Hematopoietic multipotent progenitor cell treated with erythropoietin and hydrocortisone succinate and interleukin-3 and kit ligand, for 17 days (in vitro differentiated cells): ENCODE measurements at places on chromosomes 2 and 18.

- DNase-seq, result no peak
Measured at GRCh38 chr2:39991298-39991697, 212.2 kb upstream of the THUMPD2 start.

DNA sequence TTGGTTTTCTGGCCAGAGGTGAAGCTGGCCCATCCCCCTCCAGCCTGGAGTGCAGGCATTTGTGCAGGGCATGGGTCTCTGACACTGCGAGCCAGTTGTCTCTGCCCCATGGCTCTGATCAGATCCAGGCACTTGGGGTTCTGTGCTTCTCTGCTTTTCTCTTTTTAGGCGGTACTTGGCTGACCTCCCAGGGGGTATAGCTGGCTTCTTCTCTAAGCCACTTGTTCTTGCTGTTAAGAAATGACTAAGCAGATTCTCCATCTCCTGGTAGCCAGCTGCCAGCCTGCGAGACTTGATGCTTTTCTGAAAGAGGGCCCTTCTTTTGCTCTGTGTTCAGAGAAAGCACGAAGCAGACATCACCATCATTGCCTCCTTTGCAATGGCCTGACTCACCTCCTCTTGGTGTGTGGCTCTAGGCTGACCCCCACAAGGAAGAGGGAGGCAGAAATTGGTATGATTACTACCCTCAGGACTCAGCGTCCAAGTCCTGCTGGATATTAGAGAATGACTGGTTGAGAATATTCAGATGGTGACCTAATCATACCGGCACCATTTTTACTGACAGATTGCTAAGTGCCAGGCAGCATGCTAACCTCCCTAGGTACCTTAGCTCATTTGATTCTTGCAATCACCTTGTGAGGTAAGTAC is 32.7 kb downstream of the TNP1 start:
- DNase-seq, result no peak

- DNase-seq, result no peak
Measured at GRCh38 chr2:17470855-17471641, 47.2 kb downstream of the RAD51AP2 start.

GRCh38 chr18:69123421-69123820 is 277.3 kb upstream of the DOK6 start:
- DNase-seq, result no peak

GRCh38 chr2:167140767-167141166 is 252.5 kb downstream of the XIRP2 start:
- DNase-seq, result no peak

GRCh38 chr2:233250985-233251305 is 528 bp upstream of the ATG16L1 start:
- no peak for DNase-seq

DNA sequence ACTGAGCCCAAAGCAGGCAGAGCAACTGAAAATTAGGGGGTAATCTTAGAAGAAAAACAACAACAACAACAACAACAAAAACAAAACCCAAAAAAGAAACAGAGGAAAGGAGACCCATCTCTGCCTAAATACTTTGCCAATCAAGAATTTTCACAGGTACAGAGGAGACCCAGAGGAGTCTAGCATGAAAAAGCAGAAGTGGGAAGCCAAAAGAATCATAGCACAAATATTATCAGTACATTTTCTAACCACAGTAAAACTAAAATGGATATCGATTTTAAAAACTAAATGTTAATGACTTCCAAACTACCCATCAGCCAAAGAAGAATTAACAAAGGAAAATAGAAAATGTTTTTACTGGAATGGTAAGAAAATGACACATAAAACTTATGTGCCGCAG is 148.1 kb downstream of the BAZ2B start:
- no peak for DNase-seq

DNA sequence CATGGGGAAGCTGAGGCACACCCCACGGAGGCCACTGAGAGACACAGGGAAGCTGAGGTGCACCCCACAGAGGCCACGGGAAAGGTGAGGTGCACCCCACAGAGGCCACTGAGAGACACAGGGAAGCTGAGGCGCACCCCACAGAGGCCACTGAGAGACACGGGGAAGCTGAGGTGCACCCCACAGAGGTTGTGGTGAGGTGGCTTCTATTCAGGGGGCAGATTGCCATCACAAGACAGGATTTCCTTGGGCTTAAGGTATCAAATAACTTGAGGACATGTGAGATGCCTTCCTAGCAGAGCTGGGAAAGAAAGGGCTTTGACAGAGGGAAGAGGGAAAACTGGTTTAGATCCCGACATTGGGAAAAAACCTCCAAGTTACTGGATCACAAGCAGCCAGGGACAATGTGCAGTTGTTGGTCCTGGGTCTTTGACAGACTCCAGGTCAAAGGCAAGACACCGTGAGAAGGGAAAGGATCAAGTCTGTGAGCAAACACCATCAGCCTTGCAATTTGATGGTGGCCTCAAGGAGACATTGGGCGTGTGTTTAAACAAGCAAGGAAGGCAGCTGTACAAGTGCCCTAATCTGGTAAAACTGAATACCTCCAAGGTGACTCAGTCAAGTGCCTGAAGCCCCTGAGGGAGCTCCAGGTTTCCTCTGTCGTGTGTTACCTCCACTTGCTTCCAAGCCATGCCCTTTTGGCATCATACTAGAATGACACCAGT is 133.2 kb upstream of the EPAS1 start:
- no peak for DNase-seq

- no peak for DNase-seq
Measured at GRCh38 chr2:168568476-168569267, 112.6 kb downstream of the CERS6 start.

DNA sequence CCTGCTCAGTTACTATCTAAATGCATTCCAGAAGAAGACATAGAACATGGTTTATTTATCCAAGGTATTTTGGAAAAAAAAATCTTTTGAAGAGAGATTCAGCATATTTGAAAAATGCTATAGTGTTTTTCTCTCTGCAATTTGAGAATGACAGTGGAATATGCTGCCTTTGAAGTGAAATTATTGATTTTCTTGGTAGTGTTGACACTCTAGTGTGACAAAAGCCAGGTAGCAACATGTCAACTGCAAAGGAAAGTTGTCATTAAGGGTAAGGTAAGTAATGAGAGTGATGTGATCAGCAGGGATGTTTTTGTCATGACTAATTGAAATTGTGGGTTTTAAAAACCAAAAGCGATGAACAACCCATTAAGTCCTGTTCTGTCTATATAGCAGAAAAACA is 1387.1 kb upstream of the TMEFF2 start:
- DNase-seq, result no peak

DNA sequence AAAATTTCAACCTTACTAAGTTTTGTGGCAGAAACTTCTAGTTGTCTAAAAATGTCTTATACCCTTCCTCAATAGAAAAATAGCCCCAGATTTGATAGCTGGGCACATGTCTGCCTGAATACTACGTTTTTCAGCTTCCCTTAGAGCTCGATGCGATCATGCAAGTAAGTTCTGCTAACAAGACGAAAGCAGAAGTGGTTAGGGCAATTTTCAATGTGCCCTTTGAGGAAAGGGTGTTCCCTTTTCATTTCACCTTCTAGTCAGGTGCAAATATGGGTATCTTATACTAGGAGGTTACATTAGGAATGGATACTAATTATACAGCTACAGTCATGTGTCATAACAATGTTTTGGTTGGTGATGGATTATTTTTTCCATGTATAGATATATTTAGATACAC is 1572.1 kb upstream of the LRRTM1 start:
- no peak for DNase-seq

- DNase-seq, result no peak
Measured at GRCh38 chr2:224850081-224850480, 133.9 kb upstream of the CCDC195 start.

DNA sequence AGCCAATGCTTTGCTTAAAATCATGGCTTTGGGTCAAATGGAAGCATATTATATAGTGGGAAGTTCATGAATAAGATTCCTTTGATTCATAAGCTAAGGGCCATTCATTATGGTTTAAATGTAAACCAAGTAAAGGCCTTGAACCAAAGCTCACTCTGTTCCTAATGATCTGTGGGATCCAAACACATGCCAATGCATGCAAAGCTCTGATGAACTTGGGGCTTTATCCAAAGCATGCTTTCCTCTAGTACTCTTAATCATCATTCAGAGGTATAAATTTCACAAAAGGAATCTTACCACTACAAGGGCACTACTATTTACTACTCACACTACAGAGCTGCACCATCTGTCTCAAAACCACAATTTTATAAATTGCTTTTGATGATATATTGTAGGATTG is 102.8 kb upstream of the RBMS1 start:
- DNase-seq, result no peak

DNA sequence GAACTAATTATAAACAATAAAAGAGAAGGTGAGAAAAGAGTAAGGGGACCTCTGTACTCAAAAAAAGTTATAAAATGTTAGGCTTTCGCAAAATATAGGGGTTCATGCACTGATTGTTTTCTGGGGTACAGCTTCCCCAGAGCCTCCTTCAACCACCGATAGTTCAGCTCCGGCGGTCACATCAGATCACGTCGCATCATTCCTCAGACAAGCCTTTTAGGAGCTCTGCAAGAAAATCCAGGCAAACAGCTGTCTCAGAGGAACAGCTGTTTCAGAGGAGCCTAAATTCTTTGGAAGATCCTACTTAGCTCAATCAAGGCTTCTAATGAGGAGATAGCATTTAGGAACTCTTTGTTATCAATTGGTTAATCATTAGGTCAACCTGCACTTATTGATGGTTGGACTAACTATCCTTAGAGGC is 78.7 kb downstream of the MYCN start:
- DNase-seq, result no peak

GRCh38 chr2:200509612-200510433 is at the start of gene KCTD18:
Gene KCTD18, minus strand, starts transcription at chr2:200510068. Its CDS starts 3,052 bp downstream, at chr2:200507016.
- peak; percentile 80 for DNase-seq

GRCh38 chr2:136718273-136718672 is 47.1 kb upstream of the THSD7B start:
- DNase-seq, result no peak

DNA sequence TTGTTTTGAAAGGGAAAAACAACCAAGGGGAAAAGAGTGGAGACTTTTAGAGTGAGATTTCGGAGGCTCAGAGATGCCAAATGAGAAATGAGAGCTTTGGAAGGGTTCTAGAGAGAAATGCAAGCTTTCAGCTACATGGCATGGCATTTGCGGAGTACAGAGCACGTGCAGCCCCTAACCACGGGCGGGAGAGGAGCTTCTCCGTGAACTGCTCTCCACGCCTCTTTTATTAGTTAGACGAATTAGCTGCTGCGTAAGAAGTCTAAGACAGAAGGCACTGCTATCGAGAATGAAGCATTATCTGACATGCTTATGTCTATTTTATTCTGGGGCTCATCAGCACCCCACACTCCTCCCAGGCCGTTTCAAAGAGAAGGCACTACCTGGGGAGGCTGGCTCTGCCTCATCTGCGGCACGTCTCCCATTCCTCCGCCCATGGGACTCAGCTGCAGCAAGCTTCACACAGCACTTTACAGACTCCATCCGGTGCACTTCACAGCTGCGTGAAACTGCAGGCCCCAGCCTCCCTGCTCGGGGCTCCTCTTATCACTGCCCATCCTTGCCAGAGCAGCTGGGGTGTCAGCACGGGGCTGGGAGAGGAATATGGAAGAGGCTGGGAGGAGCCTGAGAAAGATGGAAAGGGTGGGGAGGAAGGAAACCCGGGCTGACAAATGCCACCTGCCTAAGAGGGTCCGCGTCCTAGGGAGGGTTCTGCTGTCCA is 207.3 kb upstream of the APCDD1 start:
- peak; percentile 22 for DNase-seq

DNA sequence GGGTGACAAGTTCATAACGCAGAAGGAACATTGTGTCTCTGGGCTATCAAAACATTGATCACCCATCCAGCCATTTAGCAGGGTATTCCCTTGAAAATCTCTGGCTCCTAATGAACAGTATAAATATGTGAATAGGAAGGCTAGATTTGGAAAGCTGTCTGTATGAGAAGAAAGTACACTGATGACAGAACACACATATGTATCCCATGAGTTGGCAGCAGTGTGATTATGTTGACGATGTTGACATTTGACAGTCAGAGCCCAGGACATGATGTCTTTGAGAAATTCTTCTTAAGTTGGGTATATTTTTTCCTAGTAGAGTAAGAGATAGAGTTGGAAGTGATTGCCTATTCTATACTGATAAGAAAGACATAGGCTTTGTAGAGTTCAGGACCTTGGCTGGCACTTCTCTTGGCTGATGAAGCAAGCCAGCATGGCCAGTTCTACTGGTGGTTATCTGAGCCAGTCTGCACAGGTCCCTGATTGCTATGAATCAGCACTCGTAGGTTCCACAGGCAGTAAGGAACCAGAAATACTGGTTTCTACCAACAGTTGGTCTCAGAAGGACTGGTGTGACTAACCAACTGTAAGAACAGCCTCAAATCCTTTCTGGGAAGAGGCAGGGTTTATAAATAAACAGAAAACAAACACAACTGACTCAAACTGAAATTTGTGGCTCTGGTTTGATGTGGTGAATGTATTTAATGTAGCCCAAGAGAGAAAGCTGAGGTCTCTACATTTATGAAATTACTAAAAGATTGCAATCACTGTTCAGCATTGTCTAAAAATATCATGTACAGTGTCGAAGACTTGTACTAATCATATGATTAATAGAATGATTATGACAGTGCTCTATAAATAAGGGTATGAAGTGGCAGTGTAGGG is 43.9 kb upstream of the RAPH1 start:
- no peak for DNase-seq

DNA sequence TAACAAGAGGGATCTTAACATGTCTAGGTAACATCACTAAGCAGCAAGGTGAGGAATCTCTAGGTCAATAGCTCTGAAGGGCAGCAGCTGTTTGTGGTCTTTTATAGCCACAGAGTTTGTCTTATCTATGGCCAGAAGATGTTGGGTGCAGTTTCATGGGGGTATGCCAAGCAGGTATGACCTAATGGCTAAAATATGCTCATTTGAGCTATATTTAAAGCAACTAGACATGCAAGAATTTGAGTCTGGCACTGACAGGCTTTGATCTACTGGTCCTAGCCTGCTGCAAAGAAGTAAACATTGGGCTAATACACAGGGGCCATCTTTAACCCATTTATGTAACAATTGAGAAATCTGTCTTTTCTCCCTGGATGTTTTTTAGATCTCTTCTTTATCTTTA is 13.9 kb upstream of the UGP2 start:
- no peak for DNase-seq

GRCh38 chr2:86525421-86526340 is 37.6 kb downstream of the CHMP3 start:
- DNase-seq, result no peak

GRCh38 chr2:157439824-157440186 is 4.1 kb downstream of the CYTIP start:
- DNase-seq, result no peak

DNA sequence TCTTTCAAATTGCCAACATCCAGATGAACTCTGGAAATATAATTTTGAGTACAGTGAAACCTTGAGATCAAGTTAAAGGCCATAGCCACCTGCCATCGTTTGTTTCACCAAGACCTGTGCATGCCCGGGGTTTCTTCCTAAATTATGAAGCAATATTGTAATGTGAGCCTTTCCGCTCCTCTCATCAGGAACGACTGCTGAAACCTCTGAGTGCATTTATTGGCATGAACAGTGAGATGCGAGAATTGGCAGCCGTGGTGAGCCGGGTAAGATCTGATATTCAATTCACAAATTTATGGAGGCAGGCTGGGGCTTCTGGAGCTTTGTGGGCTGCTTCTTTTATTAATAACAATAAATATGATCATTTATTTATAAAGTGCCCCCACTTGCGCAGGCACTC is 27.7 kb upstream of the ELOA2 start:
- no peak for DNase-seq
